Globus pallidus (tissue), 1 donor: ENCODE measurements at places on chromosomes 6 and 20.

DNA sequence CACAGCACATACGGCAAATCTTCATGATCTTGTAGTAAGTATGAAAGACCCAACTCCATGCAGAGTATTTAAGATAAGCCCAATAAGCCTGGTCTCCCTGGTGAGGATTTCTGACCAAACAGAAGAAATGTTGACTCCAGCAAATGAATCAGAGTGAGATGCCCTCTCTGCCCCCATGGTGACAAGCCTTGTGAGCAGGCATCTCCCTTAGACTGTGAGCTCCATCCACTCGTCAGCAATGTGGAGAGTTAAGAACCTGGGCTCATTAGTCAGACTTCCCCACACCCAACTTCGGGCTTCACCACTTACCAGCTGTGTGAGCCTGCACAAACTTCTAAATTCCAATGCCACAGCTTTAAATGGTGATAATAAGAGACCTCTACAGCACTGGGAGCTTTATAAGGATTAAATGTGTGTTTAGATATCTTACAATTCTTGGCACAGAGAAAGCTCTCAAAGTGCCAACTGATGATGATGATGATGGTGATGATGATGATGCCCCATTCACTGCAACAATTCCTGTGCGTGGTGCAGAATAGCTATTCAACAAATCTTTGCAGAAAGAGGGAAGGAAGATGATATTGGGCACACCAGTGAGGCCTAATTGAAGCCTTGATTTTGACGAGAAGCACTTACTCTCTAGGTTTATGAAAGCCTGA lies 253.4 kb upstream of the TAB2 start:
- DNase-seq, result no peak

- DNase-seq, result no peak
These were observed 256.8 kb downstream of the PHACTR1 start for GRCh38 chr6:12973386-12973785.

DNA sequence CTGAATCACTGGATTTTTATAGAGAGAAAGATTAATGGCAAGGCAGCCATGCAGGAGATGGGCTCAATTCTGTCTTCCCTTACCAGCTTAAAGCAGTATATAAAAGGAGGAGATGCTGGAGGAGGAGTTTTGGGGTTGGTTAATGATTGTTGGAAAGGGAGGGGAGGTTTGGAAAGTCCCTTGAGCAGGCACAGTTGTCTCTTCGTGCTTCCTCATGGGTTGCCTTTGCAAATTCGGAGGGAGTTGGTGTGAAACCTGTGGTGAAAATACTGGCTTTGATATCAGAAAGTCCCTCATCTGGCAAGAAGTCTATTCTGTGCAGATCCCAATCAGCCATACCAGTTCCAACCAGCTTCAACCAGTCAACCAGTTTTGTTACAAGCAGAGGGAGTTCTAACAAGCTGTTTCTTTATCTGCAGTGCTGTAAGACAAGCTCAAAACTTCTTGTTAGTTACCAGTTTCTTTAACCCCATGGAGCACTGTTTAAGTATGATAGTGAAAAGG lies 107.0 kb downstream of the HIVEP1 start:
- DNase-seq, result no peak

DNA sequence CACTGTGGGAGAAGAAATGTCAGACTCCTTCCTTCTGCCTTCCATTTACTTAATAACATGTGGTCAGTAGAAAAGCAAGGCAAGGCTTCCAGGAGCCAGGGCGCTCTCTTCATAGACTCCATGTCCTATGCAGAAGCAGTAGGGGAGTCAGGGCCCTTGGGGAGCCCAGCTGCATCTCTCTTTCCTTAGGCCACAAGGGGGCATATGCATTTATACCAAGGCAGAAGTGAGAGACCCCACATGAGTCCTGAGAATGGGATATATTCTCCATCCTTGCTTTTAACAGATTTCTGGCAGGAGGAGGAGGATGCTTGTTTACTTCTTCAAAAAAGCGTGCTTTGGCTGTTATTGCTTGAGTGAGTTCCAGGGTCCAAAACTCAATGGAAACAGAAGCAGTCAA lies 198.5 kb downstream of the HIVEP2 start:
- peak; percentile 60 for DNase-seq

DNA sequence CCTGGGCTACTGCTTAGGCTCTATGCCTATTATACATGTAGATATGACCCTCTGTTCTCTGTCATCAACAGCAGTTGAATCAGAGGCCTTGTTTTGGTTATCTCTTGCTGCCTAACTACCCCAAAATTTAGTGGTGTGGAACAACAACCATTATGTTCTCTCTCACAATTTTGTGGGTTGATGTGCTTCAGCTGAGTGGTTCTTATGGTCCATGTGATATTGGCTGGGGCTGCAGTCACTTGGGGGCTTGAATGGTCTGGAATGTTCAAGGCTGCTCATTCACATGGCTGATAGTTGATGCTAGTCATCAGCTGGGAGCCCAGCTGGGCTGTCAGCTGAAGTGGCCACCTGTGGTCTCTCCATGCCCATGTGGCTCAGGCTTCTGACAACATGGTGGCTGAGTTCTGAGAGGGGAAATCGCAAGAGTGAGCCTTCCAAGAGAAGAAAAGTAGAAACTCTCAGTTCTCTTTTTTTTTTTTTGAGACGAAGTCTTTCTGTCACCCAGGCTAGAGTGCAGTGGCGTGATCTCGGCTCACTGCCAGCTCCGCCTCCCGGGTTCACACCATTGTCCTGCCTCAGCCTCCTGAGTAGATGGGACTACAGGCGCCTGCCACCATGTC lies 47.8 kb downstream of the SHLD1 start:
- no peak for DNase-seq

DNA sequence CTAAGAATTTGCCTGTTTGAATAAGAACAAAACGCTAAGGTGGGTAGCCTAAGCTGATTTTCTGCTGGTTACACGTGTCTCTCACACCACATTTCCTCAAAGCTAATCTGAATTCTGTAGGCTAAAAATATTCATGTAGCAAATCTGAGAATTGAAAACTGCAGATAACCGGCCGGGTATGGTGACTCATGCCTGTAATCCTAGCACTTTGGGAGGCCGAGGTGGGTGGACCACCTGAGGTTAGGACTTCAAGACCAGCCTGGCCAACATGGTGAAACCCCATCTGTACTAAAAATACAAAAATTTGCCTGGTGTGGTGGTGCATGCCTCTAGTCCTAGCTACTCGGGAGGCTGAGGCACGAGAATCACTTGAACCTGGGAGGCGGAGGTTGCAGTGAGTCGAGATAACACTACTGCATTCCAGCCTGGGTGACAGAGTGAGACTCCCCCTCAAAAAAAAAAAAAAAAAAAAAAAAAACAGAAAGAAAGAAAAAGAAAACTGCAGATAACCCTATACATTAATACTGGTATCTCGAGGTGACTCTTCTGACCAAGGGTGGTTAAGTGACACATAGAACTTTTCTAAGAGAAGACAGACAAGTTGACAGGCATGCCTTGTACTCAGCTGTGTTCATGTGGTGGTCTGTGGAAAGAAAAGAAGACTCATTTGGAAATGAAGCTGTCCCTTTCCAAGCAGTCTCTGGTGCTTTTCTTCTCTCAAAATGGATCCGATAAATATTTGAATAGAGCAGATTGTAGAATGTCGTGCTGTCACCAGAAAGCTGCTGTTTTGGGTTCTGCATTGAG lies 24.7 kb upstream of the ASXL1 start:
- no peak for DNase-seq

DNA sequence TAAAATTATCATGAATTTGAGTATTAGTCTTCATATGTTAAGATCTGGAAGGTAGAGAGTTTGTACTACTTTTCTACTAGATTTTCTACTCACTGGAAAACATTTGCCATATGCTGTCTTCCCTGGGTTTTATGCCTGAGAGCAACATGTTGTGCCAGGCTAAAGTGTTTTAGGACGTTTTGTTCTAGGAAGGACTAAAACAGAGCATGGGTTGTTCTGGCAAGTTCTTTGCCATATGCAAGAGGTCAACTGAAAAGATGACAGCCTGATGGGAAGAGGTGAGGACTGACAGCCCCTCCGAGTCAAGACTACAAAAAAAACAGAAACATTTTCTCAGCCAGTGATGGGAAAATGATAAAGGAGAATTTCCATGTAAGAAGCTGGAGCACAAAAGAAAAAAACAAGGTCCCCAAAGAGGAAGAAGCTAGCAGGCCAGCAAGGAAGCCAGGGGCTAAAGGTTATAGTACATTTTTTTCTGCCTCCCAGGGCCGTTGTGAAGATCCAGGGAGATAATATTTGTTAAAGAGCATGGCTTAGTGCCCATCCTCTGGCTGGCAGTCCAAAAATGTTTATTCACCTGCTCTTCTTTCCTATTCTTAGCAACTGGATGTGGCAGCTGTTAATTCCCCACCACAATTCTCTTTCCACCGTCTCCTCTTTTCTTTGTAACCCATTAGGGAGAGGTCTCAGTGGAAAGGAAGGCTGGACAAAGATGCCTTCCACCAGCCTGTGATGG lies 7.8 kb downstream of the SCGN start:
- DNase-seq, result no peak

DNA sequence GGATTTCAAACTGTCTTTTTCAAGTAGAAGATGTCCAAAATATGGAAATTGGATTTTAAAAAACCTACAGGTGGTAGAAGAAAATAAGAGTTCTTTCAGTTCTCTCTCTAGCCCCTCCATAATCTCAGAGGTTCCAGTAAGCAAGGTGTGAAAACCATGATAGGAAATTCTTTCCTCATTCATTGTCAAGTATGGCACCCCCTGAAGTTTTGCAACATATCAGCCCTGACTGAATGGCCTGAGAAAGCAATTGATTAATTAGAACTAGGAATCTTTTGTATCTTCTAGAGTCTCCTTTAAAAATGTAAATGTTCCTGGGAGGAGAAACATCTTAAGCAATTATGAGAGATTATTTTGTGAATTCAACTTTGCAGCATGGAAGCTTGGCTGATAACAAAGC lies 198.7 kb upstream of the STXBP5 start:
- DNase-seq, result no peak

DNA sequence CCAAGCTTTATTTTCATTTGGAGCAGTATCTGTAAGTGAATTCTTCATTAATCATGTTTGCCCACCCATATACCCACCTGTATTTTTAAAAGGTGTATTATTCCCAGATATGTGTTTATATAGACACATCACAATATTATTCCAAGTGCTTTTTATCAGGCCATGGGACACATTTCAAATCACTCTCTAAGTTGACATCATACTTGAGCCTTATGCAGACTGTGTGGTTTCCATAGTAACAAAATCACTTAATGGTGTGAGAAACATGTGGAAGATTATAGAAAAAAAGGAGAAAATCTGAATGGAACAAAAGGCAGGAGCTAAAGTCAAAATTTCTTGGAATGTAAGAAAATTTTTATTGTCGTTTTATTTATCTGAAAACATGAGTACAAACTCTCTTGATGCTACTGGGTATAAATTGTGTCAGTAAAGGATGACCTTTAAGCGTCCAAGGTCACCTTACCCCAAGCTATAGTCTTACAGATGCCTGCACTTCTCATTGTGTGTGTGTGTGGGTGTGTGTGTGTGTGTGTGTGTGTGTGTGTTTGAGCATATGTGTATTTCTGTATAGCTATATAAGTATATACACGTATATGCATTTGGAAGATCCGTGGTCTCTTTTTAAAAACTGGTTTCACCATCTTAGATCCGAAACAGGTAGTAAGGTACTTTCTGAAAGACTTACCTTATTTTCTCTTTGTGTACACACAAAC lies 79.8 kb upstream of the CCN6 start:
- DNase-seq, result no peak

GRCh38 chr20:59571151-59571550 lies 33.2 kb upstream of the PHACTR3 start:
- no peak for DNase-seq

GRCh38 chr6:12720310-12720709 lies 3.7 kb downstream of the PHACTR1 start:
- DNase-seq, result no peak

DNA sequence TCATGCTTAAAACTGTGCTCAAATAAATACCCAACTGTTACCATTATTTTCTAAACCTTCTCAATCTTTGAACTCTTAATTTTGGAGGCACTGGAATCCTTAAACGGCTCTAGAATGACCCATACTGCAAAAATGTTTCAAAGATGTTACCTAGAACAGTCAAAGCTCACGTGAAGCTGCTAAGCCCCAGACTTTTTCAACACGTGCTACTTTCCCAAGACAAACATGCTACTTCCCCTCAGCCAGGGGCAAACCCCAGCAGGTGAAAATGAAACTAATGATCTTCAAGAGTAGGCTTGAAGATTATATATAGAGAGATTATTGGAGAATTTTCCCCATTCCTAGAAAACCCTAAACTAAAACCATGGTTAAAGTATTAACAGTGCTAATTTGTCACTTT lies 28.1 kb downstream of the HUS1B start:
- DNase-seq, result no peak

DNA sequence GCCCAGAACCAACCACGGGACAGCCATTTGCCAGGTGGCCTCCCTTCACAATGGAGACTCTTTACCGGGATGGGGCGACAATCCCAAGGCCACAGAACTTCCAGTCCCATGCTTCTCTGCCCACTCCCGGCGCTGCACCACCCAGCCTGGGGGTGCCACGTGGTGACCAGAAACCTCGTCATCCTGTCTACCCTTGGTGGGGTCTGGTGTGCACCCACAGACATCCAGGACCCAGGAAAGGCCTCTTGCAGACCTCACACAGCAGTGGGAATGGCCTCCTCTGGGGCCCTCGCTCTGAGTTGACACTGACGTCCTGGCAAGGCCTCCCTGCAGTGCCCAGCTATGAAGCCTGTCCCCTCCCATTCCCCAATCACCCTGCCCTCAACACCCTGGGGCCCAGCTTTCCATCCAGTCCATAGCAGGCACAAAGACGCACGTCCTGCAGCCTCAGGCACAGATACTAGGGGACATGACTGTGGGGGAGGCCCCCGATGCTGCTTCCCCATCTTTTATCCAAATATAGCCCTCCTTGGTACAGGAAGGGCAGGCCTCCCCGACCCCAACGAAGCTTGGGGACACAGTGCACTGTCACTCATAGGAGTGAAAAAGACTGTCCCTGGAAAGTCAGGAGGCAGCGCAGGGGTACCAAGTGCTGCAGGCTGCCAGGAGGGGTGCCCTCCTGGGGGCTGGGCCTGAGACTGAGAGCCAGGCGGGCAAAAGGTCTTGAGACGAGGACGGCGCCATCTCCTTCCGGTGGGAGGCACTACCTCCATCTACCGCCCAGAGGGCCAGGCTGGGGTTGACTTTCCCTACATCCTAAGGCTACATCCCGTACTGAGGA lies 7.2 kb downstream of the CST7 start:
- no peak for DNase-seq

GRCh38 chr20:59316911-59317731 lies 16.7 kb downstream of the EDN3 start:
- DNase-seq, result no peak
